ENCODE measurements at places on chromosomes 13 and 19.

GRCh38 chr19:51137792-51138425 is 4.2 kb upstream of the SIGLEC7 start:
- DNase-seq, result no peak

- no peak for DNase-seq
Measured at GRCh38 chr19:39237200-39238184, 7.3 kb downstream of the IFNL3 start.

GRCh38 chr13:93227878-93228642 is 1.5 kb downstream of the GPC6 start:
- DNase-seq, result peak; percentile 59

GRCh38 chr19:3800996-3801395 is 14.8 kb upstream of the MATK start:
- no peak for DNase-seq

DNA sequence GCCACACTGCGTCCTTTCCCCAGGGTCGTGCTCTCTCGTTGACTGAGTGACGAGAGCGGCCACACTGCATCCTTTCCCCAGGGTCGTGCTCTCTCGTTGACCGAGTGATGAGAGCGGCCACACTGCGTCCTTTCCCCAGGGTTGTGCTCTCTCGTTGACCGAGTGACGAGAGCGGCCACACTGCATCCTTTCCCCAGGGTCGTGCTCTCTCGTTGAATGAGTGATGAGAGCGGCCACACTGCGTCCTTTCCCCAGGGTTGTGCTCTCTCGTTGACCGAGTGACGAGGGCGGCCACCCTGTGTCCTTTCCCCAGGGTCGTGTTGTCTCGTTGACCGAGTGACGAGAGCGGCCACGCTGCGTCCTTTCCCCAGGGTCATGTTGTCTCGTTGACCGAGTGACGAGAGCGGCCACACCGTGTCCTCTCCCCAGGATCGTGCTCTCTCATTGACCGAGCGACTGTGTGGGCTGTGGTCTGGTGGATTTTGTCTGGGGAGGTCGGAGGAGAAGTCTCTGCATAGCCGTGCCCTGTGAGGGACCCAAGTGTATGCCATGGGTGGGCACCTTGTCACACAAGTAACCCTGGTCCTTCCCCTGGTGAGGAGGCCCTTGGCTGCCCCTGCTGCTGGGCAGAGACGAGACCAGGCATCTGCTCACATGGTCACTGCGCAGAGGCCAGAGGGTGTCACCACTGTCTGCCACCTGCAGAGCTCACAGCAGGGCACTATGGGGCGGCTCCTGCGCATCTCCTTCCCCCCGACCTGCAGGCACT is 107.7 kb downstream of the KDM4B start:
- no peak for DNase-seq

DNA sequence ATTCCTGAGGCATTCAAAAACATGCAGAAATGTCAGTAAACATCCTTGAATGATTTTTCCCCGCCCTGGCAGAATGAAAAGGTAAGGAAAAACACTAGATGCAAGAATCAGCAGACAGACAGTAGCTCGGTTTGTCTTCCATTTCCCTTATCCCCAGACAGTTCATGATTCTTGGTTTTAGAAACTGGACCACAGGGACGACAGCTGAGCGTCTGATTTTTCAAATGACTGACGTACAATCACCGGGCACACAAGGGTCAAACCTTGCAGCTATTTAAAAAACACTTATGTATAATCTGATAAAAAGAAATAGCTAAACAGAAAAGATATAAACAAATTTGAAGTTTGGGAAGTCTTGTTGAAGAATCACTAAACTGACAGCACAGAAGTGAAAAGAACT is 47.1 kb downstream of the DCLK1 start:
- DNase-seq, result no peak

DNA sequence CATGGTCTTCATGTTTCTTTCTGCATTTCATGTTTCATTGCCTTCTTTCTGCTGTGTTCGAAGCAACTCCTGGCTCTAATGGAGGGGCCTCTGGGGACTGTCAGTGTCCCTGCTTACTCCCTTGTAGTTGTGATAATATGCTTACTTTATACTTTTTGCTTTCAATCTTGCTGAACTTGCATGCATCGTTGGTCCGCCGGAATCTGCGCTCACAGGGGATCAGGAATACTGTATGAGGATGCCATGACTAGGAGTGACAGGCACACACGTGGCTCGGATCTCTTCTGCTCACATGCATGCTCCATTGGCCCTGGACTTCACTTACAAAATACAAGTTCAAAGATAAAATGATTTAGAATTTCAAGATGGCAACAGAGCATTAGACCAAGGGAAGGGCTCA is 108.8 kb downstream of the SIPA1L3 start:
- DNase-seq, result no peak

- no peak for DNase-seq
Measured at GRCh38 chr13:50892210-50892944, 17.2 kb upstream of the RNASEH2B start.

GRCh38 chr13:81639984-81640582 is 1299.2 kb upstream of the SPRY2 start:
- DNase-seq, result peak; percentile 9
